ENCODE measurements at places on chromosomes 3 and 15. TPM values are rescaled to one million over a fixed set of nuclear protein-coding genes. Genes with fewer than 3 reads are reported as not detected.

GRCh38 chr3:31629054-31629453, 96.3 kb downstream of the STT3B start:
- H3K27me3 ChIP-seq = no peaks in the 10 kb centered on the region
- DNase-seq = no peak
- peaks cover 17% of the 10 kb centered on the region for H3K36me3 ChIP-seq
- peaks cover 5% of the 10 kb centered on the region for H3K4me1 ChIP-seq
- H3K4me3 ChIP-seq = no peak overlapping the region

- peaks cover 6% of the 10 kb centered on the region for H3K4me1 ChIP-seq
- H3K27ac ChIP-seq = no peak overlapping the region
- no peak for DNase-seq
Observed at GRCh38 chr3:188385295-188385694, 231.3 kb downstream of the LPP start.

- DNase-seq = no peak
- H3K4me3 ChIP-seq = no peak overlapping the region
- no peak overlapping the region for H3K27ac ChIP-seq
- no peaks in the 10 kb centered on the region for H3K27me3 ChIP-seq
- H3K4me1 ChIP-seq = no peaks in the 10 kb centered on the region
Observed at GRCh38 chr3:14000556-14000955, 120.7 kb upstream of the WNT7A start.

- no peaks in the 10 kb centered on the region for H3K4me1 ChIP-seq
- no peak overlapping the region for H3K27ac ChIP-seq
- no peak overlapping the region for H3K4me3 ChIP-seq
- no peaks in the 10 kb centered on the region for H3K27me3 ChIP-seq
- DNase-seq = no peak
Observed at GRCh38 chr3:115187149-115187757, 40.2 kb upstream of the ZBTB20 start.

DNA sequence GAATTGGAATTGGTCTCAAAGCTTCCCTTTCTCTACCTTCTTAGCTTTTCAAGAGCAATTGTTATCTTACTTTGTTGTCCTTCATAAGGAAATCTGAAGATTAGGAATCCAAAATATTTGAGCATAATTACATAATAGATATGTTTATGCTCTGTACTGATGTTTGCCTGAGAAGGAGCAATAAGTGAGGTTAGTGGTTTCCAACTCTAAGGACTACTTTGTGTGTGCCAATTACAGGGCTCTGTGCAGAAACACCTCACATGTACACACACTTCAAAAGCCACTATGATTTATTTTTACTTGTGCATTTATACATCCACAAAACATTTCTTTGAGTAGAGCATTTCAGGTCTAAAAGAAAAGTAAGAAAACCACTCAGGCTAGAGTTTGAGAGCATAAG, 49.9 kb downstream of the MME start:
- H3K36me3 ChIP-seq = no peaks in the 10 kb centered on the region
- no peaks in the 10 kb centered on the region for H3K27me3 ChIP-seq
- no peak overlapping the region for H3K4me3 ChIP-seq
- no peak for DNase-seq

DNA sequence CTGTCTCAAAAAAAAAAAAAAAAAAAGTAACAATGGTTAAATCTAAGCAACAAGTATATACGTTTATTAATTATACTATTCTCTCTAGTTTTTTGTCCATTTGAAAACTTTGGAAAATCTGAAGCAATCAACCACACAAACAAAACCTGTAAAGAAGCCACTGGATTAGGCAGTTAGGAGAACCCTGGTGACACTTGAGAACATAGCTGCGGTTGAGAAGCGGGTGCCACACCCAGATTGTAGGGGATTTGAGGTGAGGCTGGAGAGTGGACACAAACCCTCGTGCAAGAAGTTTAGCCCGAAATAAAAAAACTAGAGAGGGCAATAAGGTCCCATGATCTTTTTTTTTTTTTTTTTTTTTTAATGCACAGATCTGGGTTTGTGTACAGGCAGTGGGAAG, 25.9 kb upstream of the ZBTB38 start:
- H3K27me3 ChIP-seq = no peaks in the 10 kb centered on the region
- no peak for DNase-seq
- H3K27ac ChIP-seq = no peak overlapping the region
- no peaks in the 10 kb centered on the region for H3K36me3 ChIP-seq
- H3K4me3 ChIP-seq = no peak overlapping the region

DNA sequence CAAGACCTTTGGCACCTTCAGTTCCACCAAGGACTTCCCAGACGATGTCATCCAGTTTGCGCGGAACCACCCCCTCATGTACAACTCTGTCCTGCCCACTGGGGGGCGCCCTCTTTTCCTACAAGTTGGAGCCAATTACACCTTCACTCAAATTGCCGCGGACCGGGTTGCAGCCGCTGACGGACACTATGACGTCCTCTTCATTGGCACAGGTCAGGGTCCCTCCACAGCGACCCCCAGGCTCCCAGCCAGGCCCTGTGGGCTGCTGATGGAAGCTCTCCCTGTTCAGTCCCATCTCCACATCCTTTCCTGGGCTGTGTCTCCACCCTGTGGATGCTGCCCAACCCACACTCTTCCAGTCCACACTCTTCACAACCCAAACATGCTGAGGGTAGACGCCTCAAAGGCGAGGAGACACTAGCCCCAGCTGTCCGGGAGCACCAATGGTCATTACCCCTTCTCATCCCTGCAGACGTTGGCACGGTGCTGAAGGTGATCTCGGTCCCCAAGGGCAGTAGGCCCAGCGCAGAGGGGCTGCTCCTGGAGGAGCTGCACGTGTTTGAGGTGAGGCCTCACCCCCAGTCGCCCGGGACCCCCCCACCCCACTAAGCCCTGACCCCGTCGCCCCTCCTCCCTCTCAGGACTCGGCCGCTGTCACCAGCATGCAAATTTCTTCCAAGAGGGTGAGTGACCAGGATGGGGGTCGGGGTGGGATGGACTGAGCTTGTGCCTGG, 4.3 kb upstream of the LSMEM2 start:
- H3K4me1 ChIP-seq = peaks cover 28% of the 10 kb centered on the region
- H3K27me3 ChIP-seq = peaks cover 28% of the 10 kb centered on the region
- no peak overlapping the region for H3K27ac ChIP-seq
- no peaks in the 10 kb centered on the region for H3K36me3 ChIP-seq

The KBTBD8 gene
- 23.3 TPM for total RNA-seq

- no peak overlapping the region for H3K27ac ChIP-seq
- H3K4me3 ChIP-seq = no peak overlapping the region
- no peaks in the 10 kb centered on the region for H3K4me1 ChIP-seq
- no peaks in the 10 kb centered on the region for H3K36me3 ChIP-seq
Observed at GRCh38 chr3:158405507-158405906, 165.5 kb upstream of the MLF1 start.

The CPNE9 gene
- total RNA-seq = not detected

All from CD8-positive, alpha-beta memory T cell (primary cell).